ENCODE measurements at places on chromosomes 4 and X. TPM values are rescaled to one million over a fixed set of nuclear protein-coding genes. Genes with fewer than 3 reads are reported as not detected.

GRCh38 chrX:122087341-122087740, 1039.9 kb downstream of the GLUD2 start:
- no peak for DNase-seq
- H3K27me3 ChIP-seq = no peaks in the 10 kb centered on the region
- no peak overlapping the region for H3K27ac ChIP-seq

Gene RHOXF1
- not detected for total RNA-seq

DNA sequence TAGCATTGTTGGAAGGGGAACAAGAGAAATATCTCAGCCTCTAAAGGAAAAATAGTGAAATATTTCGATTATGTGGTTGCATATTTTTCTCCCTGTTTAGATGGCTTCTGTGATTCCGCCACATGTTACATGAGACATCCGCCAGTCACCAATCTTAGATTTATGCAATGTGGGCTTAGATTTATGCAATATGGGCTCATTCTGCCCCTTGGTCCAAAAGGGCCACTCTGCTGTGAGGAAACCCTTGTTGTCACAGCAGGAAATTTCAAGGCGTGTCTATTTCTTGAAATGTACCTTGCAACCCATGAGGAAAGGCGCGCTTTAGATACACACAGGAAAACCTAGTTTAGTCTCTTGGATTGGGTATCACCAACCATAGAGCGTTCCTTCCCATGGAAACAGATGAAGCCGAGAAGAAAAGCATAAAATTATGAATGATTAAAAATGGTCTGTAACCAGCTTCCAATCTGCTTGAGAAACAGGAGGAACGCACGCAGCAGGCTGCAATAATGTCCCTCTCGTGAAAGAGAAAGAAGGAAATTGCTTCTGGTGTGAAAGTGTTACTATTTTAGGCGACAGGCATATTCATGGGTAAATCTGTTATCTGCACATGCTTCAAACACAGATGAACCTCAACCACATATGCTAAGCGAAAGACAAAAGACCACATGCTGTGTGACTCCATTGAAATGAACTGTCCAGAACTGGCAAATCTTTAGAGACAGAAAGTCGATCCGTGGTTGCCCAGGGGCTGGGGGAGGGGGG, 3.7 kb downstream of the RS1 start:
- H3K36me3 ChIP-seq = no peaks in the 10 kb centered on the region
- H3K27me3 ChIP-seq = no peaks in the 10 kb centered on the region
- H3K4me1 ChIP-seq = no peaks in the 10 kb centered on the region
- DNase-seq = no peak

DNA sequence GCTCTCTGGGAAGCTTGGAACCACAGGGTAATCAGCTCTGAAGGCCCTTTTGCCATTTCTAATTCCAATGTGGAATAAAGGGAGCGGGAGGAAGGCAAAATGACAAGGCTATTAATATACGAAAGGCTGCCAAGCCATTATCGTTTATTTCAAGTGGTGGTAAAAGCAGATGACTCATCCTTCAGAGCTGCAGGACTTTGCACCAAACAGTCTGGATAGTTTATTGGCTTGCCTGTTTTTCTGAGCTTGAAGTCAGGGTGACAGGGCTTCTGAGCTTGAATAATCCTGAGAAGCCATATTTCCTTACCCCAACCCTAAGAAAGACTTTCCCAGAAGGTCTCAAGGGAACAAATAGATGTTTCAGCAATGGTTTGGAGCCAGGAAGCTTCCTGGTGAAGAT, 7.7 kb upstream of the GABRE start:
- H3K4me3 ChIP-seq = no peak overlapping the region
- no peaks in the 10 kb centered on the region for H3K27me3 ChIP-seq
- no peak for DNase-seq
- H3K4me1 ChIP-seq = no peaks in the 10 kb centered on the region

Gene SYP
- 0.69 TPM for total RNA-seq

DNA sequence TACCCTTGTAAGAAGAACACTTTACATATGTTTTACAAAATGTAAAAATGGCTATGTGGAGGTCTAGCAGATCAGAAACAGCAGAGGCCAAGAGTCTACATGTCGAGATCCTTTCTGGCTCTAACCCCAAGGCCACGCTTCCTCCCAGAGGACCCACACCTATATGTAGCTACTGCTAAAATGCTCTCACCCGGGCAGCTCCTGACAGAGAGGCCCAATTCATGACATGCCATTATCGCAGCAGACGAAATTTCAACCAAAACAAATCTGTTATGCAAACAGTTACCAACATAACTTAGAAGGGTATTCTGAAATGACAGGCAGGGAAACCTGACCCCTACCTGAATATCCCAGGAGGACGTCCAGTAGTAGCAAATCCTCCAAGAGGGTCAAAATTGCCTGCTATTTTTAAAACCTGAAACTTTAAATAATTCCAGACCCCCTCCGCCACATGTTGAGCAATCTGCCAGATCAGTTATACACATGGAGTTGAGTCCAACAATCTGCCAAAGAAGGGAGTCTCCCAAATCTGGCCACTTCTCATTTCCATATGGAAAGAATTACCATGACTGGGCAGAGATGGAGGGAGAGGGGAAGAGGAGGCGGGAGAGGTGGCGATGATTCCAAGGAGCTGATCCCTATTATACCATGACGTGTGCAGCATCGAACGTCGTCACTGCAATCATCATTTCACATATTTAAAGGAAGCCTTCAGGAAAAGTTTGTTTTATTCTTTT, 192.9 kb upstream of the TBL1X start:
- no peaks in the 10 kb centered on the region for H3K4me1 ChIP-seq
- H3K36me3 ChIP-seq = no peaks in the 10 kb centered on the region
- H3K4me3 ChIP-seq = no peak overlapping the region

GRCh38 chr4:31768756-31769155, 1048.6 kb downstream of the PCDH7 start:
- no peaks in the 10 kb centered on the region for H3K36me3 ChIP-seq
- H3K27ac ChIP-seq = no peak overlapping the region
- DNase-seq = no peak
- H3K4me3 ChIP-seq = no peak overlapping the region

DNA sequence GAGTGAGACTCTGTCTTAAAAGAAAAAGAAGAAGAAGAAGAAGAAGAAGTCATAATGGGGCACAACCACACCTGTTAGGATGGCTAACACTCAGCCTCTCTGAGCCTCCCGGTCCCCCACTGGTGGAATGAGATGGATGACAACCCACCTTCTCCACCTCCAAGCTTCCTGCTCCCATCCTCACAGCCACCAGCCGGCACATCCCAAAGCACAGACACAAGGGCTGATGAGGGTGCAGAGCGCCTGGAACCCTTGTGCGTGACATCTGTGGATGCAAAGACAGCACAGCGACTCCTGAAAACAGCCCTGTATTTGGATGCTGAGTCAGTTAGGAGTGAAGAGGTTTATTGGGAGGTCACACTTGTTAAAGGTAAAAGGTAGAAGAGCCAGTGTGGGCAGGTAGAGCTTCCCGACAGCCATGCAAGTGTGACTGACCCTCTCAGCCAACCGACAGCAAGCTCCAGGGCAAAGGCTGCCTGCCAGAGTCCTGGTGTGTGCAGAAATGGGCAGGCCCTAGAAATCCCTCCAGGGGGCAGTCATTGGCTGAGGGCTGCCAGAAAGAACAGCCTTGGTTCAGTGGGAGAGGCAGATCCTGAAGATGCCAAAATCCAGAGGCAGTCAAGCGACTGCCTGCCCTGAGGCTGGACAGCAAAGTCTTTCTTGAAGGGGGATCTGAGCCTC, 26.6 kb upstream of the MAN2B2 start:
- no peaks in the 10 kb centered on the region for H3K4me1 ChIP-seq
- no peak for DNase-seq
- H3K4me3 ChIP-seq = no peak overlapping the region
- peaks cover 23% of the 10 kb centered on the region for H3K27me3 ChIP-seq

- no peaks in the 10 kb centered on the region for H3K4me1 ChIP-seq
- no peaks in the 10 kb centered on the region for H3K27me3 ChIP-seq
- no peaks in the 10 kb centered on the region for H3K36me3 ChIP-seq
- no peak overlapping the region for H3K4me3 ChIP-seq
- DNase-seq = no peak
Observed at GRCh38 chrX:63402106-63402505, 51.0 kb upstream of the SPIN4 start.

- H3K27ac ChIP-seq = no peak overlapping the region
- no peaks in the 10 kb centered on the region for H3K4me1 ChIP-seq
- no peak for DNase-seq
- H3K27me3 ChIP-seq = no peaks in the 10 kb centered on the region
Observed at GRCh38 chr4:2638730-2639129, 102.3 kb downstream of the FAM193A start.

DNA sequence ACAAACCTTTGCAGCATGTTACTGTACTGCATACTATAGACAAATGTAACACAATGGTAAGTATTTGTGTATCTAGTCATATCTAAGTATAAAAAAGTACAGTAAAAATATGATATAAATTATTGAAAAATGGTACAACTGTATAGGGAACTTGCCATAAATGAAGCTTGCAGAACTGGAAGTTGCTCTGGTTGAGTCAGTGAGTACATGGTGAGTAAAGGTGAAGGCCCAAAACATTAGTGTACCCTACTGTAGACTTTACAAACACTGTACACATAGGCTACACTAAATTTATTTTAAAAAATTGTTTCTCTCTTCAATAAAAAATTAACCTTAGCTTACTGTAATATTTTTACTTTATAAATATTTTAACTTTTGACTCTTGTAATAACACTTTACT, 25.8 kb downstream of the SPIN3 start:
- no peak overlapping the region for H3K4me3 ChIP-seq
- no peaks in the 10 kb centered on the region for H3K27me3 ChIP-seq
- no peak for DNase-seq
- no peaks in the 10 kb centered on the region for H3K4me1 ChIP-seq

DNA sequence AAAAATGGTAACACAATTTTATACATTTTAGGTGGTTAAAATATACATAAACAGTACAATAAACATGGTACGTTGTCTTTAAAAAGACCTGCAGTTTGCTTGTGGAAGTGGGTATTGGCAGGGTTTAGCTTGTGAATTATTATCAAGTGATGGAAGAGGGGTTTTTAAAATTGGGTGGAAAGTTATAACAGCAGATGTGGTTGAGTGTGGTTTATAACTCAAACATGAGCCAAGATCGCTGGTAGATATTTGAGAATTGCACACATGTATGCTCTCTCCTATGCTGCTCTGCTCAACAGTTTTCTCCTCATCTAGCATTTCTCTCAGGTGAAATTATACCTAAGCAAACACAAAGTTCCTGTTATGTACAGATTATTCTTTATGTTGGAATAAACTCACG, 14.0 kb downstream of the EPGN start:
- no peaks in the 10 kb centered on the region for H3K27me3 ChIP-seq
- H3K4me1 ChIP-seq = peaks cover 5% of the 10 kb centered on the region

Gene GAGE13
- total RNA-seq = not detected

DNA sequence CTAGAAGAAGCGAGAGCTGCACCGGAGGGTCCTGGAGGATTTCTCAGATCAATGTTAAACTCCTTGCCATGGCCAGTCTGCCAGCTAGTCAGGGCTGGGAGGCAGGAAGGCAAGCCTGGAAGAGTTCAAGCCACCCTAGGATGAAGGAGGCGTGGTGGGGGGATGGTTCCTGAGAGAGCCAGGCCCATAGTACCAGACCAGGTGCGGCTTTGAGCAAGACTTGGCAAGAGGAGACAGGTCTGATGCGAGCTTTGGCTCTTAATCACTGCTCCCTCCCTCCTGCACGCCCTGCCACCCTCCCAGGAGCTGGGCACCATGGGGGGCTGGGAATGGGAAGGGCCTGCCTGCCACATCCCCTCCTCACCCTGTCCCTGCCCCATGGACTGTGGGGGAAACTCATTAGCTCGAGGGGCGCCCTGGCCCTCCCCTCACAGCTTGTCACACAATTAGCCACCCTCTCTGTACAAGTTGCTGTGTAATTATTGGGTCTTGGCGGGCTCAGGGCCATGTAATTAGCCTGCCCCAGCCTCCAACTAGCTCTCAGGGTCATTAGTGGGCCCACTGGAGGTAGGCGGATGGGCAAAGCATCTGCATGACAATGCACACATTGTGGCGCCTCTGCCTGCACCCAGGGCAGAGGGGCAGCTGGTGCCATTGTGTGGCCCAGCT, 50.3 kb downstream of the EFNB1 start:
- H3K27me3 ChIP-seq = no peaks in the 10 kb centered on the region
- no peak overlapping the region for H3K4me3 ChIP-seq
- no peak overlapping the region for H3K27ac ChIP-seq
- H3K36me3 ChIP-seq = no peaks in the 10 kb centered on the region

Gene KLHL13
- total RNA-seq = 0.19 TPM

DNA sequence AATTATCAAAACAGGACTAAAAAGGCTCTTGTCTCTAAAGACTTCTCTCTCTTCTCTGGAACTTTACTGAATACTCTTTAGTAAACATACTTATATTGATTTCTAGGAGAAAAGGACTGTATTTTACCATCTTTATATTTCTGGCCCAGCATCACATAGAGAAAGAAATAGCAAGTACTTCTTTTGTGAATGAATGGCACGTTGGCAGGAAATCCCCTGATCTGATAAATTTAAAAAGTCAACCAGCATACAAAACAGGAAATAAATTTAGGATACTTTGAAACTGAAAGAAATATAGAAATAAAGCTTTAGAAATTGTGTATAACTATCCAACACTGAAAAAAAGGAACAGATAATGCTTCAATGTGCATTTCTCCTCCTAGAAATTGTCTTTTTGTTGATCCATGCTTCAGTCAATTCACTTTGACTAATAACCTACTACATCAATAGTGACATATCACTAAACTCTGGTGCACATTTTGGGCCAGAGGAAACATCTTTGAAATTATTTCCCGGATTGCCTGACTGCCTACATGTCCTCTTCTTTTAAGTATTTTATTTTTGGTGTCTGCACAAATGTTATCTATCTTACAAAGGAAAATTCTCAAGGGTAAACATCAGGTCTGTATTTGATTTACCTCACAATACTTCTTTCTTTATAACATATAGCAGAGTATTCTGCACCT, 183.5 kb upstream of the FSTL5 start:
- H3K4me1 ChIP-seq = no peaks in the 10 kb centered on the region
- no peak for DNase-seq
- H3K27me3 ChIP-seq = no peaks in the 10 kb centered on the region
- H3K36me3 ChIP-seq = no peaks in the 10 kb centered on the region

Gene TGIF2LX
- not detected for total RNA-seq

Gene MAGEA2
- total RNA-seq = not detected

- H3K4me1 ChIP-seq = no peaks in the 10 kb centered on the region
- no peak for DNase-seq
- H3K4me3 ChIP-seq = no peak overlapping the region
Observed at GRCh38 chrX:68175562-68175961, 257.7 kb downstream of the OPHN1 start.

GRCh38 chr4:88514557-88515511, 8.7 kb downstream of the PYURF start:
- H3K27ac ChIP-seq = no peak overlapping the region
- peaks cover 3% of the 10 kb centered on the region for H3K4me1 ChIP-seq
- no peaks in the 10 kb centered on the region for H3K27me3 ChIP-seq

Gene PWWP3B
- total RNA-seq = not detected

GRCh38 chr4:142516686-142517526, 329.2 kb downstream of the INPP4B start:
- H3K4me1 ChIP-seq = no peaks in the 10 kb centered on the region
- H3K27me3 ChIP-seq = no peaks in the 10 kb centered on the region
- DNase-seq = no peak
- H3K27ac ChIP-seq = no peak overlapping the region
- H3K36me3 ChIP-seq = no peaks in the 10 kb centered on the region

Gene TCEAL6
- total RNA-seq = not detected

Data from CD4-positive, alpha-beta T cell (primary cell).